Fibroblast of villous mesenchyme (primary cell): ENCODE measurements at places on chromosomes 6 and 20. TPM values are rescaled to one million over a fixed set of nuclear protein-coding genes. Genes with fewer than 3 reads are reported as not detected.

DNA sequence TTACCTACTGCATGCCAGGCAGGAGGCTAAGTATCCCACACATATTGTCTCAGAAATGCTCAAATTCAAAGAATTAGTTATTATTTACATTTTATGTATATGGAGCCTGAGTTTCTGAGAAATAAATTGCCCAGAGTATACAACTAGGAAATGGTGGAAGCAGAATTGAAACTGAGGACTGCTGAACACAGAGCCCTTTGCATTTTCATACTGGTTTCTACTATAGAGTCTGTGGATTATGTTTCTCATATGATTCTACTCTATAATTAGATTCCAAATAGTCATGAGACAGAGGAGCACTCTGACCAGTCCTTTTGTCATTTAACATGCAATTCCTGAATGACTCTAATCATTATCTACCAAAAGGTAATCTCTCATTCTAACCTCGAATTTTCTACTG lies 254.3 kb downstream of the LMBRD1 start:
- no peak for DNase-seq

- DNase-seq: peak; percentile 23
Observed at GRCh38 chr6:75691012-75691411, 58.0 kb upstream of the MYO6 start.

GRCh38 chr20:19968028-19968427 lies 49.1 kb upstream of the NAA20 start:
- DNase-seq: no peak

GRCh38 chr20:33250666-33251065 lies 14.9 kb downstream of the BPIFA1 start:
- DNase-seq: no peak

- DNase-seq: no peak
Observed at GRCh38 chr20:7703996-7704395, 236.3 kb downstream of the HAO1 start.

DNA sequence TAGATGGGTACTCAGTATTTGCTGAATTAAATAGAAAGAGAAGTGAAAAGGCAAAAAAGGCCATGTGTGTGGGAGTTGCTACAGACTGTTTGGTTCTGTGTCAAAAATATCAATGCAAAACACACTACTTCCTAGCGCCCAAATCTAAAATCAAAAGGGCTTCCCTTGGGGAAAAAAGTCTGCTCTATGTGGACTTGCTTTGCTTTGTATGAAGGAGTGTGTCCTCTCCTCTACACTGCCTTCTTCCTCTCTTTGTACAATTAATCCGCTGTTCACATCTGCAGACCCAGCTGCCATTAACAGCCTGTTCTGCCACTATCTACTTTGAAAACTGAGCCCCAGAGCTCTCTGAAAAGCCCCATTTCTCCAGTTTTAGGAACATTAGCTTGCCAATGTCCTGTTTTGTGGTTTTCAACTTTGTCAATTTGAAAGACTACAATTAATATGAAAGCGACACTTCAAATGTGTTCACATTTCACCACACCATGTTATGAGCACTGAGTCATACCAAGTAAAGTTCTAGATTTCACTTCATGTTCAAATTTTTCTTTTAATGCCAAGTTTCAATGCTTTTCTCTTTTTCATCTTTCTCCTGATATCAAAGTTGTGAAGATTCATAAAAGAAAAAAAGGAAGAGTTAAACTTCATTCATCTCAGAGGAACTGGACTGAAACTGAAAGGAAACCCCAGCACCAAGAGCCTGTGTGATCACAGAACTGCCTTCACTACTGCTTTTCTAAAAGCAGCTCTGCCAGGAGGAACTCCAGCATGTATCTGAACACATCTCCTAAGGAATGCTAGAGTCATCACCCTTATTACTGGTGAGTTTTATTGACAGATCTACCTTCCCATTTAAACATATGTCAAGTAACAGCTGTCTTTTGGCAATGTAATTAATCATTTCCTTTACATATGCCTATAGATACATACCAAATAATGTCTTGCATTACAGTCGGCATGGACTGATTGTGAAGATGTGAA lies 102.6 kb downstream of the KIF13A start:
- DNase-seq: peak; percentile 35

- no peak for DNase-seq
Observed at GRCh38 chr20:4008877-4009276, 6.5 kb downstream of the RNF24 start.

DNA sequence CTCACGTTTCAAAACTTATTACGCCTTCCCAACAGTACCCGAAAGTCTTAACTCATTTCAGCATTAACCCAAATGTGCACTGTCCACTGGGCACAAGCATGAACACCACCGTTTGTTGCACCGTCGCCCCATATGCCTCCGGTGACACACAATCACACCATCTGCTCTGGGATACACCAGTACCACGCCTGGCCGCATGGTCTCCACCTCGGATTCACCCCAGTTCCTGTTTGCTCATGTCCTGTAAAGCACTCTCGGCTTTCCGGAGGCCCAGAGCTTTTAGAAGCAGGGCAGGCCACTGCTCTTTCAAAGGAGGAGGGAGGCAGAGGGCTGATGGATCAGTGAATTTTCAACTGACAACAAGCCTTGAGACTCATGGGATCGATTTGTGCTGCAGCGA lies 1570.0 kb upstream of the DEFB115 start:
- DNase-seq: no peak

- DNase-seq: no peak
Observed at GRCh38 chr20:20638878-20639277, 73.6 kb downstream of the RALGAPA2 start.

- no peak for DNase-seq
Observed at GRCh38 chr6:139568151-139568955, 193.9 kb upstream of the CITED2 start.

DNA sequence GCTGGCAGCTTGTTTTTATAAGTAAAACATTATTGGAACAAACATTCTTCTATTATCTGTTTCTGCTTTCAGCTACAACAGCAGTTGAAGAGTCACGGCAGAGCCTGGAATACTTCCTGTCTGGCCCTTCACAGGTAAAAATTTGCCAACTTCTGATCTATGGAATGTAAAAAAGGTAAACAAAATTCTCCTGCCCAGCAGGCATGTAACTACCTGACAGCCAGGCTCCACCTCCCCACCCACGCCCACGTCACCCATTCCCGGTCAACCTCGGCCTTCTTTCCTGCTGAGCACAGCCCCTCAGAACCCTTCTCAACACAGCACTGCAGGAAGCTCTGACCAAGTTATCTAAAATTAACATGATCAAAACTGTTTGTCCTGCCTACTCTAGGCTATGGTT lies 166.0 kb downstream of the DLL1 start:
- no peak for DNase-seq

GRCh38 chr6:169404828-169405227 lies 151.2 kb upstream of the THBS2 start:
- no peak for DNase-seq

DNA sequence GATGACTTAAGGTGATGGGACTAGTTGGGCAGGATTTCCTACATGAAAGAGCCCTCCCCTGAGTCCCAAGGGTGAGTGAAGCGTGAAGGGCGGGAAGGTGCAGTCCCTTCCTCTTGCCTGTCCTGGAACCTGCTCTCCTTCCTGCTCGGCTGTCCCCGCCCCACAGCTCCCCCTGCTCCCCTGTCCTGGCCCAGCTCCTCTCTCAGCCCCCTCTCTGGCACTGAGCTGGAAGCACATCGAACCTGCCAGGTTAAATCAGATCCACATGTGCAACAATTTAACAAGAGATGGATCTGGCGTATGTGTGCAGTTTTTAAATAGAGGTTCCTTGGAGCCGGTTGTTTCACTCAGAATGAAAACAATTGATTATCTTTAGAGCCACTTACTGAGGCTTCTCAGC lies 95.0 kb downstream of the LRFN2 start:
- no peak for DNase-seq

GRCh38 chr20:9467995-9468394 lies 46.4 kb upstream of the LAMP5 start:
- no peak for DNase-seq

DNA sequence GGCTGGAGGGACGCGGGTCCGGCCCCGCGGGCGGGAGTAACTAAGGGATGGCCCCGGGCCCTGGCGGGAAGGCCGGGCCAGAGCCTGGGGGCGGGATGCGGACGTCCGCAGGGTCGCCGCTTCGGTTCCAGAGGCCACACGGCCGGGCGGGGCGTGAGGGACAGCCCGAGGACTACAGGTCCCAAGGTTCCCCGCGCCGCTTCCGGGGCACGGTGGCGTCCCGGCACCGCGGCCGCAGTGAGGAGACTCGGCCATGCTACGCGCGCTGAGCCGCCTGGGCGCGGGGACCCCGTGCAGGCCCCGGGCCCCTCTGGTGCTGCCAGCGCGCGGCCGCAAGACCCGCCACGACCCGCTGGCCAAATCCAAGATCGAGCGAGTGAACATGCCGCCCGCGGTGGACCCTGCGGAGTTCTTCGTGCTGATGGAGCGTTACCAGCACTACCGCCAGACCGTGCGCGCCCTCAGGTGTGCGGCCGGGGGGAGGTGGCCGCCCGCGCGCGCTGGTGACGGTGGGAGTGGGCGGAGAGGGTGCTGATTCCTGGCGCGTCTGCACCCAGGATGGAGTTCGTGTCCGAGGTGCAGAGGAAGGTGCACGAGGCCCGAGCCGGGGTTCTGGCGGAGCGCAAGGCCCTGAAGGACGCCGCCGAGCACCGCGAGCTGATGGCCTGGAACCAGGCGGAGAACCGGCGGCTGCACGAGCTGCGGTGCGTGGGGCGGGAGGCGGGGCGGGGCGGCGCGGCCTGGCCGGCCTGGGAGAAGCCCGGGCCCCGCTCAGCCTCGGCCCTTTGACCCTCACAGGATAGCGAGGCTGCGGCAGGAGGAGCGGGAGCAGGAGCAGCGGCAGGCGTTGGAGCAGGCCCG lies at the start of gene MRPS26:
Gene MRPS26 (plus strand): TSS at position 237 of the 861 bp plus-strand sequence. CDS start 17 bp downstream, at position 254.
- DNase-seq: peak; percentile 88

GRCh38 chr20:60240415-60240814 lies 282.2 kb downstream of the CDH26 start:
- DNase-seq: no peak

- DNase-seq: no peak
Observed at GRCh38 chr6:135283926-135284325, 102.8 kb downstream of the MYB start.

GRCh38 chr20:1272368-1273100 lies 6.4 kb downstream of the SNPH start:
- DNase-seq: no peak

DNA sequence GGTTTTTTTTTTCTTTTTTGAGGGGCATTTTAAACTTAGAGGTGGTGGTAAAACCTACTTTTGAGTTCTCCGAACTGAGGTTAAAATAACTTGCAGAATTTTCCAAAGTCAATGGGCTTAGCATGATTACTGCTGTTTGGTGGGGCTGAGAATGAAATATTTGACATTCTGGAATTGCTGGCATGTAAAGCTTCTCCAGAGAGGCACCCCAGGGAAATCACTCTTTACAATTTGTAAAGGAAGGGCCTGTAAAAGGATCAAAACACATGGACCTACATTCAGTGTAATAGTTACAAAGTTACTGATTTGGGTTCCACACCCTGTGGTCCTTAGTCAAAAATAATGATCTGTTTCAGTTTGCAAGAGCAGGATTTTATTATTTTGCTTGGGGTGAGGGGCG lies 5.5 kb downstream of the FAM217B start:
- DNase-seq: no peak

DNA sequence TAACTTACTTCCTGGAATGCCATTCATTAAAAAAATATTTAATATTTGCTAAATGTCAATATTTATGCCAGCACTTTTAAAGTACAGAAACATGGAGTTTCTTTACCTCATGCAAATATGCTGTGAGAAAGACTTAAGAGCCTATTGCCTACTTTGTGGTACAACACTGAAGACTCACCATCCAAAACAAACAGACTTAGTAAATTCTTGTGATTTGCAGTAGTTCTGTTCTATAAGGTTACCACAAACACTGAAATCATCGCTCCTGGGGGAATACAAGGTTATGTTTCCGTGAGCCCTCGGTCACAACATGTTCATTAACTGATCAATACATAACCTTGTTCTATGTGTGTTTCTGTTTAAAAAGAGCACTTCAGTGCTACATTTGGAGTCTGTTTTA lies 78.3 kb downstream of the ATG5 start:
- DNase-seq: no peak

- peak; percentile 54 for DNase-seq
Observed at GRCh38 chr6:145836170-145836569, 21.6 kb upstream of the FBXO30 start.

DNA sequence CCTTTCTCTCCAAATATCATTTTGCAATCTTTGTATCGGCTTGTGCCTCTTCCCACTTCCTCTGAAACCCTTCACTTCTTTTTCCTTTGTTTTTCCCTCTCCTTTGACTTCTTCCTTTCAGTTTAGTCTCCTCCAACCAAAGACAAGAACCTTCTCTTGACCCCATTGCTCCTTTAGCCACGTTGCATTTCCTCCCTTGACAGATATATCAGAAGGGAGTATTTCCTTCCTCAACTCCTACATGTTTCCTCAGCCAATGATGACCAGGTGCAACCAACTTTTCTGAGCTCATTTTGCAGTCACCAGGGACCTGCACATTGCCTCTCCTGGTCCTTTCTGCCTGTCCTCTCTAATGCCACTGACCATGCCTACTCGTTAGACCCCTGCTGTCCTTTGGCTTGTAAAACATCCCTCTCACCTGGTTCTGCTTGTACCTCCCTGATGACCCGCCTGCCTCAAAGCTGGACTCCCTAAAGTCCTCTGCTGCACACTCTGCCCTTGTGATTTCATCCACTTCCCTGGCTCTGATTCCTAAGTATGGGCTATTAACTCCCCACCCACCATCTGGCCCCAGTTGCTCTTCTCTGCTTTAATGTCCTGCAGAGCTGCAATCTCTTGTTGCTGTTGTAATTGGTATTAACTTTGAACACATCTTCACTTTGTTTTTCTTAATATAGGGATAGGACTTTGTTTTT lies 27.4 kb downstream of the SLC22A16 start:
- DNase-seq: no peak

- DNase-seq: peak; percentile 66
Observed at GRCh38 chr20:10581823-10582222, 92.0 kb downstream of the JAG1 start.

GRCh38 chr6:151494235-151494935 lies 568 bp downstream of the CCDC170 start:
- peak; percentile 51 for DNase-seq

DNA sequence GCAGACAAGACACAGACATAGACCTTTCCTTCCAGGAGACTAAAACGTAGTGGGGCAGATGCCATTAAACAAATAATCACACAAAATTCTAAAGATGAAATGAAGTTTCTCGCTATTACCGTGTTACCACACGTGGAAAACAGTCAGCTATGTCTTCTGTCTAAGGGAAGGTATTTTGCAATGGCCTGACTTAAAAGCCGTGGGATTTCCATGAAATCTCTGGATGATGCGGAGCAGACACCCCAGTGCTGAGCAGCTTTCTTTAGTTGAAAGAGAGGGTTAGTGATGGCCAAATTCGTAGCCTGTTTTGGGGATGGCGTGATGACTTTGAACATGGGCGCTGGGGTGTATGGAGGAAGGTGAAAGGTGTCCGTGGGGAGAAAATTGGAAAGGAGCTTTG lies 281.8 kb downstream of the NRN1 start:
- DNase-seq: no peak

- no peak for DNase-seq
Observed at GRCh38 chr6:42846505-42846904, 32.9 kb upstream of the RPL7L1 start.

The ECT2L gene
- total RNA-seq: not detected in 2 replicates

The PCK1 gene
- not detected in 2 replicates for total RNA-seq

The NR2E1 gene
- not detected in 2 replicates for total RNA-seq

The RNF5 gene
- 22.5 and 37.6 TPM in 2 replicates for total RNA-seq

The RAMACL gene
- 0.43 and 0.97 TPM in 2 replicates for total RNA-seq

The GATA5 gene
- not detected in 2 replicates for total RNA-seq

The TMC2 gene
- total RNA-seq: not detected in 2 replicates

The TFAP2C gene
- total RNA-seq: 13.5 and 18.1 TPM in 2 replicates

The PRND gene
- total RNA-seq: not detected in 2 replicates
